ENCODE measurements at places on chromosomes 5 and 9.

DNA sequence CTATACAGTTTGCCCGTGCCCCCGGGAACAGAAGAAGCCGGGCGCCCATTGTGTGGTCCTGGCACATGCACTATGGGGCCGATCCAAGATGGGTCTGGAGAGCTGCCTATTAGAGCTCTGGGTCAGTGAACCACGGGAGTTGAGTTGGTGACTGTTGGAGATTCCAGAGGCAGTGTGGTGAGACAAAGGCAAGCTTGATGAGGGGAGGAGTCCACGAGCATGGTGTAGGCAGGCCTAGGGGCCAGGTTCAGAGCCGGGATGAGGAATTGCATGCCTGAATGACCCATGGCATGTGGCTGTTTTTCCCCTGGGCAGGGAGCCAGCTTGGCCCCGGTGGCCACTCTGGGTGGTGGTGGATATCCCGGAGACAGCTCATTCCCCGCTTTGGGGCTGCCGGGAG is 84.4 kb upstream of the STC2 start:
- DNase-seq = peak; percentile 95

- DNase-seq = no peak
These were observed 3.0 kb downstream of the DAPK1 start for GRCh38 chr9:87500491-87501270.

DNA sequence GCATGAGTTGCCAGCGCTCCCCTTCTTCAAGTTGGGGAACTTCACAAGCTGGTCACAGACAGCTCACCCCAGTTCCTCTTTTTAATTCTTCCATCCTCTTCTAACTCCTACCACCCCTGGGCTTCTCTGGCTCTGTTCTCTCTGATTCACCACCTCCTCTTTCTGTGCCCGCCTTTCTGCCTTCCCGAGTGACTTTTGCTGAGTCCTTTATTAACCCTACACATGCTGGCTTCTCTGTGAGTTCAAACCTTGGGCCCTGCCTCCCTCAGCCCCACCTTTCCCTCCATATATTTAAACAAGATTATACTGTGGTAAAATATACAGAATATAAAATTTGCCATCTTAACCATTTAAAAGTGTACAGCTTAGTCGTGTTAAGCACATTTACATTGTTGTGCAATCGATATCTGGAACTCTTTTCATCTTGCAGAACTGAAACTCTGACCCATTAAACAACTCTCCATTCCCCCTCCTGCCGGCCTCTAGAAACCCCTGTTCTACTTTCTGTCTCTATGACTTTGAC is 32.0 kb downstream of the SLC46A2 start:
- no peak for DNase-seq

- no peak for DNase-seq
These were observed 198.1 kb downstream of the CSNK1G3 start for GRCh38 chr5:123710031-123710430.

DNA sequence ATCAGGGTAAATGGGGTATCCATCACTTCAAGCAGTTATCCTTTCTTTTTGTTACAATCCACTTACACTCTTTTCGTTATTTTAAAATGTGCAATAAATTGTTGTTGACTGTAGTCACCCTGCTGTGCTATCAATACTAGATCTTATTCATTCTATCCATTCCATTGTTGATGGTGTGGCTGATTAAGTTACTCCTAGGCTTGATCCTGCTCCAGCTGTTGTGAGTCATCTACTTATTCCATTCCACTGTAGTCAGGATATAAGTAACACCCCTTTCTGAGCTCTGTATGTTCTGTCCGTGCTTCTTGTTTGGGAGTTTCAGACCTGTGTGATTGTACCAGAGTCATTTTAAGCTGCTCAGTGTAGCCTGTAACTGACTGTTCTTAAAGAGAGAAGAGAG is 122.5 kb upstream of the RUSC2 start:
- peak; percentile 84 for DNase-seq

DNA sequence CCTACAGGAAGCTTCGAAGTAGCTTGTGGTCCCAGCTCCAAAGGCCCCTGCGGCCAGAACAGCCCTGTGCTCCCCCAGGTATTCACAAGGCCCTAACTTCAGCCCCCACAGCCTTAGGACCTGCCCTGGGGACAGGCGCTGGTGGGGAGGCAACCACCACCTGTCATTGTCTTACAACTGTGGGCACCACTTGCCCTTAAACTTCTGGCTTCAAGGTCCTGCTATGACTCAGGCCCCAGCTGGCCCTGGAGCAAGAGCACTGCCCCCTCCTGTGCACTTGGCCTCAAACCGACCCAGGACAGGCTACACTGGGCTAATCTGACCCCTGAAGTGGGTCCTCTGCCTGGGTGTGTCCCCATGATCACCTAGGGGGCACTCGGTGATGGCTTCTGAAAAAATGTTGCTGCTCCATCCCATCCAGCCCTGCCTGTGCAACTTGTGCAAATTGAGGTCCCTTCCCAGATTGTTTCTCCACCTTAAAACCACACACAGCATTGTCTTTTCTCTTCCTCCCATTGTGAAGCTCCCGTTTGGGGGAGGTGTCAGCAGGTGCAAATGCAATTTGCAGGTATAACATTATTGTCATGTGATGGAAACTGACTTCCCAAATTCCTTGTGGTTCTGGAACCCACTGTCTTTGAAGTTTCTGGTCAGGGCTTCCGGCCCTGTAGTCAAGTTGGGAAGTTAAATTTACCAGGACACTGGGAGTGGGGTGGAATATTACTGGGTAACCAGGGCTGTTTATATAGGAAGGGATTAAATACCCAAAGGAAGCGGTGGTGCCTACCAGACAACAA is 1.1 kb upstream of the PROB1 start:
- DNase-seq = peak; percentile 44

GRCh38 chr5:60718166-60718892 is 18.4 kb upstream of the DEPDC1B start:
- no peak for DNase-seq

DNA sequence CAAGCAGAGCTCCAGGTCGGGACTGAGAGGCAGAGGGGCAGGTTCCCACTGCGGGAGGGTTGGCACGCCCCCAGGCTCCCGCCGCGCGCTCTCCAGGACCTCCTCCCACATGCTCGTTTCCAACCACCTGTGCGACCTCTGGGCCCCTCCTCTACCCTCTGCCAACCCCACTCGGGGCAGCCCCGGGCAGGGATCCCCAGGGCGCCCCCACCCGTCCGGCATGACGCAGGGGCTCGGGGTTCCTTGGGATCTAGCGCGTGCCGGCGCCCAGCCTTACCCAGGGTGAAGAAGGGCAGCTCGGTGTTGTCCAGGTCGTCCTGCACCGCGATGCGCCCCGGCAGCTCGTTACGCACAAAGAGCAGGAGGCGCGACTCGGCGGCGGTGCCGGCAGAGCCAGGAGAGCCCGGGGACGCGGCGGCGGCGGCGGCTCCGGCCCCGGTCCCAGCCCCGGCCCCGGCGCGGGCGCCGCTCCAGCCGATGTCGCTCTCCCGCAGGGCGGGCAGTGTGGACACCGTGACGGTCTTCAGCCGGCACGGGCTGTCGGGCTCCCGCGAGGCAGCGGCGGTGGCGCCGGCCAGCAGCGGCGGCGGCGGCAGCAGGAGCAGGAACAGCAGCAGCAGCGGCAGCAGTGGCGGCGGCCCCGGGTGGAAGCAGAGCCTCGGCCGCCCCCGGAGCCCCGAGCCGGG is 494 bp downstream of the ASTN2 start:
- no peak for DNase-seq

GRCh38 chr5:150278916-150279315 is 10.7 kb downstream of the CAMK2A start:
- DNase-seq = peak; percentile 76

GRCh38 chr9:23306731-23307130 is 519.3 kb downstream of the ELAVL2 start:
- DNase-seq = no peak

GRCh38 chr9:136212345-136212950 is 7.5 kb upstream of the LHX3 start:
- DNase-seq = no peak

GRCh38 chr9:132002643-132003318 is 76.9 kb downstream of the MED27 start:
- no peak for DNase-seq

Data from renal cortical epithelial cell (primary cell).